ENCODE measurements at places on chromosomes 13 and 19.

GRCh38 chr19:4754248-4754647, 30.6 kb upstream of the DPP9 start:
- DNase-seq = no peak

DNA sequence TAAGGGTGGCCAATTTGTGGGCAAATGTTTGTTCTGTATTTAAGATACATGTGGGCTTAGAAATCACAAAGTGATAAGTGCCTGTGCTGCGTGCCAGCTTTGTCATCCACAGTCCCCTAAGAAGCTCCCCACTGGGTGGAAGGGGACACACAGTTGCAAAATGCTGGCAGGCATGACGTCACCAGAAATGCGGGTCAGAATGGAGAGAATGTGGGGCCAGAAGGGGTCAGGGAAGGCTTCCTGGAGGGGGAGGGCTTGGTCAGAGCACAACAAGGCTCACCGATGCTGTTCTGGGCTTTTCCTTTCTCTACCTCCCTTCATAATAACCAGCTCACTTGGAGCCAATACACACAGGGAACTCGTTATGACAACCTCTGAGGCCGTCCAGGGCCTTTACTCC, 207.3 kb downstream of the URI1 start:
- DNase-seq = no peak

- DNase-seq = peak; percentile 50
Observed at GRCh38 chr13:26186118-26186870, 35.8 kb downstream of the RNF6 start.

DNA sequence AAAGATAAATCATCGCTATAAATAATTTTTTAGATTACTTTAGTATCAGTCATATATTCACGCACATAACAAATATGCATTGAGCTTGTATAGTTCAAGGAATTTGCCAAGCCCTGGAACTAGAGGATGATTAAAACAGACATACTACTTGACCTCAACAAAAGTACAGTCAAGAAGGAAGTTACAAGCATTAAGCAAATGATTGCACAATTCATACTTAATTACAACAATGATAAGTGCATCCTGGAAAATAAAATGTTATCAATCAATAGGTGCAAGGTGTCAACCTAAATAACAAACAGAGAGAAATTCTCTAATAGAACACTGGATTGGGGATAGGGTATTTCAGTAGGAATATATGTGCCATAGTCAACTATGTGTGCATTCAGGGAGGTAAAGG, 491.2 kb downstream of the GPC5 start:
- DNase-seq = no peak

DNA sequence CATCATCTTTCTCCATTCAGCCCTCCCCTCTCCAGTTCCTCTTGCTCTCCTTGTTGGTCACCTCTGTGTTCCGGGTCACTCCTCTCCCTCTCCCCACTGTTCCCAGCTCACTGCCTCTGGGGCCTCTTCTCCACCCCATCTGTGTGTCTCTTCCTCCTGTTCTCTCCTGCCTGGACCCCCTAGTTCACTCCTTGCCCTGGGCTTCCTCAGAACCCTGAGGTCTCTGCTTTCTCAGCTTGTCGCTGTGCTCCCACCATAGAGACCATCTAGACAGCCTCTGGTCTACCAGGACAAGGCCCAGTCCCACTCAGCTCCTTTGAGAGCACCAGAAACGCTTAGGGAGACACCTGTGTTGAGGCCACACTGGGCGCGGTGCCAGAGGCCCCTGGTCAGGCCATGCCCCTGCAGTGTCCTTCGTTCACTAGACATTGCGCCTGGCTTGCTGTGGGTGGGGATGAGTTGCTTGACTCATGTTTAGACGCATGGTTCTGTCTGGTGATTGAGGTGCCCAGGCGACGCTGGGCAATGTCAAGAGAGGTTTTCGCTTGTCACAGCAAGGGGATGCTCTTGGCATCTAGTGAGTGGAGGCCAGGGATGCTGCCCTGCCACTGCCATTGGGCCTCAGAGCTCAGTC, 4.8 kb downstream of the LENG9 start:
- no peak for DNase-seq

GRCh38 chr19:10346509-10346908, 7.1 kb upstream of the ICAM3 start:
- no peak for DNase-seq

- no peak for DNase-seq
Observed at GRCh38 chr19:6806488-6806887, 34.0 kb downstream of the VAV1 start.

- no peak for DNase-seq
Observed at GRCh38 chr19:52692431-52693008, 42.3 kb downstream of the ZNF611 start.

GRCh38 chr13:60327511-60327910, 69.5 kb upstream of the TDRD3 start:
- no peak for DNase-seq

DNA sequence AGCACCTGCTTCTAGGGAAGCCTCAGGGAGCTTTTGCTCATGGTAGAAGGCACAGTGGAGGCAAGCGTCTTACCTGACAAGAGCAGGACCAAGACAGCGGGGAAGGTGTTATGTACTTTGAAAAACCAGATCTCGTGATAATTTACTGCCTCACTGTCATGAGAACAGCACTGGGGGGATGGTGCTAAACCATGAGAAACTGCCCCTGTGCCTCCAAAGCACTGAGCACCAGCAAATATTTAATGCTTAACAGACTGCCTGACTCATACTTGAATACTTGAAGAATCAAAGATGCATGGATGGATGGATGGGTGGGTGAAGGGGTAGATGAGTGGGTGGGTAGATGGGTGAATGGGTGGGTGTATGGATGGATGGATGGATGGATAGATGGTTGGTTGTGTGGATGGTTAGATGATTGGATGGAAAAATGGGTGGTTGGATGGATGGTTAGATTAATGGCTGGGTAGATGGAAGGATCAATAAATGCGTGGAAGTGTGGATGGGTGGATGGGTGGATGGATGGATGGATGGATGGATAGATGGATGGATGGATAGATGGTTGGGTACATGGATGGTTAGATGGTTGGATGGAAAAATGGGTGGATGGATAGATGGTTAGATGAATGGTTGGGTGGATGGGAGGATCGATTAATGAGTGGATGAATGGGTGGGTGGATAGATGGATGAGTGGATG, 101.1 kb upstream of the IPO5 start:
- no peak for DNase-seq

DNA sequence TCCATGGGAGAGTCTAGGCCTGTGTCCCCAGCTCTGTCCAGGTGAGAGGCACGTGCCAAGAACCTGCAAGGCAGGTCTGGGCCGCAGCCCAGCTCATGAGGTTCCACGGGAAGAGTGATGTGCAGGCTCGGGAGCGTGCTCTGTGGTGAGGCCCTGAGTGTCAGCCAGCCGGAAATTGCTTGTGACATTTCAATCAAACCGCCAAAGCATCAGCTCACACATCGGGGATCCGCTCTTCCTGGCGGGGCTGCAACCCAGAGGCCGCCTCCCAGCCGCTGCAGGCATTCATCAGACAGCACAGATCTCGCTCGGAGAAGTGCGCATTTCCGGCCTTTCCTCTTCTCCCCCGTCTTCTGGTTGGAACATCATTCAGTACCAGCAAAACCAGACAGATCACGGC, 109.3 kb downstream of the KDM4B start:
- no peak for DNase-seq

DNA sequence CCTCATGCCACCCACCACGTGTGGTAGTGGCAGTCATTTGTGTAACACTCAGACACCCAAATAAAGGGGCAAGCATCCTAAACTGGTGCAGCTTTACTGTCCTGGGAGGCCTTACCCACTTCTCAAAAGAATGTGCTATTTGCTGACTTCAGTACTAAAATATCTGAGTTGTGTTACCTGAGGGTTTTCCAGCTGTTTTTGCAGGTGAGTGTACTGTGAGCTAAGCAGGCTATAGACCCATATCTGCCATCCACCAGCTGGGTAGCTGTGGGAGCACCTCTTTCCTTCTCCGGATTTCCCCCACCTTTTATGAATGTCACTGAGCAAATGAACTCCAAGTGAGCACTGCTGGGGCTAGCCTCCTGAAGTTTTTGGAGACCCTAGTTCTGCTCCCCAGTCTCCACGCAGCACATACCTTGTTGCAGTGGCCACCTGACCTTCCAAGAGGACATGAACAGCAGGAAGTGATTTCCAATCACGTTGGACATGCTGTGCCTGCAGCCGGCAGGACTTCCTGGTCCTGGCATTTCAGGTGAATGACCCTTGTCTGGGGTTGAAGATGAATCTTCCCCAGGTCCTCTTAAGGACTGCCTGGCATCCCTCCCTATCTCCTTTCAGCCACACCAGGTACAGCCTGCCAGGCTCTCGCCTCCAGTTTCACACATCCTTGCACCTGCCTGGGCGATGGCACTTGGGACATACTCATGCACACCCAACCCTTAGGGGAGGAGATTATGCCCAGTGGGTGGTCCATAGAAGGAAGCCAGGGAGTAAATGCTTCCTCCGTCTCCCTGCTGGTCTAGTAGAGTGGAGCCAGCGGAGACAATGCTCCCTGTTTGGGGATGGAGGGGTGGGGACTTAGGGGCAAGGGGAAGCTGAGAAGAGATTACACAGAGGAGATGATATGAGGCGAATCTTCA, 109.5 kb upstream of the SPATA13 start:
- no peak for DNase-seq

DNA sequence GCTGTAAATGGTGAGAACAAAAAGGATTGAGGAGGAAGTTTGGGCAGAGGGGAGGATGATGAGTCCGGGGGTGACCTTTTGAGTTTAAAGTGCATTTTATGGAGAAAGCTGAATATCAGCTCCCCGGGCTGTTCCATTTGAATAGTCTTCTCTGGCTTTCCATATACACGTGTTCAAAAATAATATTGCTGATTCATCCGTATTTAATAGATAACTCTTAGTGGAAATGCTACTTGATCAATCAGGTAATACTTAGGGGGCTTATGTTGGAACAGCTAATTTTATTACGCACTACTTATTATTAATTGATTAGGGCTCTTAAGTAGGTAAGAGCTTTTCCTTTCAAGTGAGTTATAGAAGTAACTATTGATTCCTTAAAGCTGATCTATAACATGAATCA, 76.4 kb downstream of the ERCC5 start:
- no peak for DNase-seq

- DNase-seq = no peak
Observed at GRCh38 chr13:35830850-35831450, 300.2 kb downstream of the DCLK1 start.

DNA sequence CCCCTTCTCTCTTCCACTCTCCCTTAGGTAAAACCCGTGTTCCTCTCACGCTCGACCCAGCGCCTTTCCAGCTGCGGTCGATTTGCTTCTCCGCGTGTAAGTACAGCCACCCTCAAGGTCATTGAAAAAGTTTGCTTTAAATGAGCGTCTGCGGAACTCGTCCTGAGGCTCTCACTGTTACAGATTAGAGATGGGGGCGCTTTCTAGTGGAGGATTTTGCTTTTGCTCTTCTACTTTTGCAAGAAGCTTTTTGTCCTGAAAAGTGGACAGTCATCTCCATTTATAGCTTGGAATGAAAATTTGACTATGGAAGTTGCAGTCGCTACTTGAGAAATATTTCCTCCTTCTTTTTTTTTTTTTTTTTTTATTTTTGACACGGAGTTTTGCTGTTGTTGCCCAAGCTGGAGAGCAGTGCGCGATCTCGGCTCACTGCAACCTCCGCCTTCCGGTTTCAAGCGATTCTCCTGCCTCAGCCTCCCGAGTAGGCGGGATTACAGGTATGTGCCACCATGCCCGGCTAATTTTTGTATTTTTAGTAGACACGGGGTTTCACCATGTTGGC, 595 bp upstream of the RAB20 start:
- DNase-seq = no peak

- no peak for DNase-seq
Observed at GRCh38 chr19:40750874-40751537, at the start of gene SNRPA. SNRPA (plus strand) TSS chr19:40751203; CDS start chr19:40751409, 206 bp downstream.

- no peak for DNase-seq
Observed at GRCh38 chr19:6334490-6335285, 1.3 kb upstream of the ACER1 start.

DNA sequence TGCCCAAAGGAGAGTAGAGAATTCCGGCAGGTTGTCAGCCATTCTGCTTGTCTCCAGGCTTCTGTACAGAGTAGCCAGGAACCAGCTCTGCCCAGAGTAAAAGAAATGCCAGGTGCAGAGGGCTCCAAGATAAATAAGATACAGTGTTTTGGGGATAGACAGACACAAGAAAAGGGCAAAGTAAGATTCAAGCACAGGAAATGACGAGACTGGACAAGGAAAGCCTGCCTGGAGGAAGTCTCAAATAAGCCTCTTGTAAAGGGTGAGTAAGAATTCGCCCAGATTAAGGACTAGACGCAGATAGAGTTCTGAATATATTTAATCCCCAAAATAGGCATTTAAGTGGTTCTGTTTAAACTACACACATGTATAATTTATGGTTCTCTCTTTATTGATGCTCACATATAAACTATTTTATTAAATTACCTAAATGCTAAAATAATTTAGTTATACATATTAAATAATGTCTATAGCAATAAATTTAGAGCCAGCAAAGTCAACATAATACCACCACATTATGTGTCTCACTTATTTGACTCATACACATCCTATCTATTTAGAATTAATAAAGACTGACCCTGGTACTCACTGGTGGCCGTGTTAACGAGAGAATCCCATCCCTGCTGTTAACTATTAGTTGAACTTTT, 98.4 kb upstream of the RAP2A start:
- no peak for DNase-seq

DNA sequence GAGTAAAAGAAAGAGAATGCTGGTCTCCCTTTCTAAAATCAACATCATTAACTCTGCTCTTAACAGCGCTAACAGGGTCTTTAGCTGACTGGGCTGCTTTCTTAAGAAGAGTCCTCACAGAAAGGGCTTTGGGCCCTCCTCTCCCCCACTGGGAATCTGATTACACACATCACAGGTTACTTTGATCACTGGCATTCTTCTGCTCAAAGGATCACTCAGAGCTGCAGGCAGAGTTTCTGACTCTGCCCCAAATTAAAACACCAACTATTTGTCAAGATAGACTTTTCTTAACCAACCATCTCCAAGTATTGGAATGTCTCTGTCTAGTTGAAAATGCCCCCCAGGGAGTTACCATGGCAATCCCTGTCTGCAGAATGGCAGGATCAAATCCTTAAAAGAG, 31.1 kb upstream of the SIAH3 start:
- no peak for DNase-seq

GRCh38 chr19:38049105-38049649, 142.2 kb downstream of the SIPA1L3 start:
- no peak for DNase-seq

- no peak for DNase-seq
Observed at GRCh38 chr13:109274188-109274821, 512.1 kb downstream of the IRS2 start.

DNA sequence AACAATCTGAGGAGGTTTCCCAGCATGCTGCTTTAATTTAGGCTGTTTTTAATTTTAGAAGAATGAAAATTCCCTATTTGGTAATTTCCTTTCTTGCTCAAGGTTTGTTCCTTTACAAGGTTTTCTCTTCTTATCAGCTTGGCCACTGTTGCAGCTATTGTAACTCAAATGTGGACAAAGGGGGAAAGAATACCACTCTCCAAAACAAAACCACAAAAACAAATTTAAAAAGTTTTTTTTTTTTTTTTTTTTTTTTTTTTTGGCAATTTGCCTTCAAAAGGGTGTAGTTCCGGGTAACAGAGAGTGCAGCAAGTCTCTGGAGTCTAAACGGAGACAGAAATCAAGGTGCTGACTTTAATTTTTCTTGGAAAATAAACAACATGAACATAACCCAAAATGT, 306.4 kb upstream of the ARGLU1 start:
- no peak for DNase-seq

All from cortex of kidney (tissue), 1 donor.